ENCODE measurements at places on chromosomes 12 and 14. TPM values are rescaled to one million over a fixed set of nuclear protein-coding genes. Genes with fewer than 3 reads are reported as not detected.
A peak's percentile ranks its signal among the peaks of the same experiment; 100 is the strongest.

GPR132 gene
- 9.7 TPM for polyA plus RNA-seq

JPH4 gene
- polyA plus RNA-seq = 0.29 TPM

SLC25A47 gene
- not detected for polyA plus RNA-seq

TAS2R7 gene
- polyA plus RNA-seq = not detected

MOK gene
- polyA plus RNA-seq = 2.7 TPM

KERA gene
- polyA plus RNA-seq = not detected

PLEKHD1 gene
- not detected for polyA plus RNA-seq

DTX1 gene
- polyA plus RNA-seq = 1.5 TPM

MANSC4 gene
- not detected for polyA plus RNA-seq

GRCh38 chr14:21036751-21037150, 2.1 kb upstream of the RNASE13 start:
- no peak for DNase-seq

GRCh38 chr12:126742241-126742641, 1524.7 kb upstream of the TMEM132C start:
- DNase-seq = no peak

GRCh38 chr14:60648249-60648933, 886 bp downstream of the SIX1 start:
- DNase-seq = no peak

DNA sequence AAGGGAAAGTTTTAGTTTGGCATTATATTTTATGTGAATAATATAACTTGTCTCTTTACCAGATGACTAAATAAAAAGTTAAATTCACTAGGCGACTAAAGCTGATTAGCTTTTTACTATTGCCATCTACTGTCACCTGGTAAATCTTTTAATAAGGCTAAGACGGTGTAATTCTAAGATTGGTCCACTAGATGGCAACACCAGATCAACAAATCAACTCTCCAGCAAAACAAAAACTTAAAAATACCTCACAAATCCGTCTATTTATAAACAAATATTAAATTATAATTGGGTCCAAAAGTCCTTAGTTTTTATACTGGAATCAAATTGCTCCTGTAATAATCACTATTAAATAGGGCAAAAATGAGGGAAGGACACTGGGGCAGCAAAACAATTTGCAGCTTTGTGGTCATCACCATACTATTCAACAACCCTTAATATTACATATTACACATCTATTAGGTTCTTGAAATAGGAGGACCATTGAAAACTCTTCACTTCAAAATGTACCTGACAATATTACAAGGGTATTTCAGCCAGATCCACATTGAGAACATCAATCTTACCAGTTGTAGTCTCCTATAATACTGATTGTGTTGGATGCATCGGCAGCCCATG, 47.9 kb downstream of the GALC start:
- DNase-seq = no peak

DNA sequence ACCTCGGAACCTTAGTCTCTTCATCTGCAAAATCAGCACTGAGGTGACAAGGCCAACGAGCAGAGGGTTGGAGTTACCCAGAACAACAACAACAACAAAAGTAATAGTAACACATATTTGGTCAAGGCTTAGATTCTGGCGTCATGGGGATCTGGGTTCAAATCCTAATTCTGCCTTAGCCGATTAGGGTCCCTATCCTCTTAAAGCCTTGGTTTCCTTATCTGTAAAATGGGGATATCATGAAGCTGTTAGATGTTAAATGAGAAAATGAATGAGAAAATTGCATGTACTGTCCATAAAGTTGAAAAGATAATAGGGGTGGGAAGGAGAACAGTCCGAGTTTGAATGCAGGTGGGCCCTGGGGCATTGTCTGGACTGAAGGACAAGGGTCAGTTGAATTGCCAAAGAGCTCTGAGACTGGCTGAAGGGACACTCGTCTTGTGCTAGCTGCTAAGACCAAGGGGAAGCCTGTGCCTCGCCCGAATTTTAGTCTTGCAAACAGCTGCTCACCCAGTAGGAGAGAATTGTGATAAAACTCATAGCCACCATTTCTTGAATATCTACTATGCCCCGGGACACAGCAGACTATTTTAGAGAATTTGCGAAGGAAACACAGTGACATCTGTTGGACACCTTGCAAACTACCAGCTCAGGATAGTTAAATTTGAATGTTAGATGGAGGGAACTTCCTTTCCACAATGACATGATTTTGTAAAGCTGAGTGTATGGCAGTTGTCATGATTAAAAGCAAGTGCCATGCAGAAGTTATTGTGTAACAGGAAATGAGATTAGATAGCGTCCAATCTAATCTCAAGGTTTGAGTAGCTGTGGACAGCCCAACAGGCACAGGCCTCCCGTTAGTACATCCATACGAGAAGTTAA, 6.8 kb upstream of the HNF1A start:
- DNase-seq = peak; percentile 43

DNA sequence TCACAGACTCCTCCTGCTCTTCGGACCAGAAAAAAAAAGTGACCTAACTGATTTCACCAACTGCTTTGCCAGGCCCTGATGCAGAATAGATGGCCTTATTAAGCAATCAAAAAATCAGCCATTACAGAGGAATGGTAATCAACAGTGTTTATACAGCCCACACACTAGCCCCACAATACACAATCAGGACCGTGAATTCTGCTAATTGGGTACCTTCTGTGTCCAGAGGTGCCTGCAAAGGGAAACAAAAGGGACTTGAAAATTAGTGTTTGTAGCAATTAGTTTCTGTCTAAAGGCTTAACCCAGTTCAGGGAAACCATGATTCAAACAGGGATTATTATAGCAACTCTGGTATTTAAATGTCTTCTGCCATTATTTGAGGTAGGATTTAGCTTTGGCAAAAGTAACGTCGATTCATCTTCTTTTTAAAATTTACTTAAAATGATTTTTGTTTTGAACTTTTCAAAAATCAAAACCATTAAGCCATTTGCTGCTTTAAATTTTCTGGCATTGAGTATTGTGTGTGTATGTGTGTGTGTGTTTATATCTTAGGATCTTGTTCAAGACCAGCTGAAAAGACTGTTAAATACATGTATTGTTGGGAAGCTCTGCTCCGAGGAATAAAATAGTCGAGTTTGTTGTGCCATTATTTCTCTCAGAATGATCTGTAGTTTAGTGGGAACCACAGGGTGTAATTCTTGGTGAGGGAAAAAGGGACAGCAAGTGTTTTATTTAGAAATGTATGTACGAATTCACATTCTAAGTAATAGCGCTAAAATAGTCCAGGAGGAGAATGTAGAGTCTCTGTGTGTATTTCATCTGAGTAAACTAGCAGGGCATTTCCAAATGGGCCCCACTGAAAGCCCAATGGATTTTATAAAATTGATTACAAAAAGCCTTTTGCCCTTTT, 156.1 kb downstream of the PTCSC3 start:
- no peak for DNase-seq

DNA sequence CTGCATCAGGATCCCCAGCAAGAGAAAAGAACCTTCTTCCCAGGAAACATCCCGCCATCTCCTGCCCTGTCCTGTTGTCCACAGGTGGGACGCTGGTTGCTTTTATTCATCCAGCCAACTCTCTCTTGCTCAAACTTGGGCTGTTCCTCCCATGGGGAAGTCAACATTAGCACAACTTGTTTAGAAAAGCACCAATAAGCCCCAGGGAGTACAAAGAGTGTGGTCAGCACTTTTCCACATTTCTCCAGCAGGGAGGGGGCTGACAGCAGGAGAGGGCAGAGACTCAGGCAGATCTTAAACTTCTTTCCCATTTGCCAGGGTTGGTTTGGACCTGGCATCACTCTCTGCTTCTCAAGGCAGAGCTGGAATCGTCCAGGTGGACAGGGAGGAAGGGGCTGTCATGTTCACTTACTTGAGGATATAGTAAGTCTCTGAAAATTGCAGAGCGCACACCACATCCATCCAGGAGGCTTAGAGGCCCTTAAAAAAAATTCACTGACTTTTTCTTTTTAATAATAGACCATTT, 74.9 kb downstream of the RBM19 start:
- no peak for DNase-seq

DNA sequence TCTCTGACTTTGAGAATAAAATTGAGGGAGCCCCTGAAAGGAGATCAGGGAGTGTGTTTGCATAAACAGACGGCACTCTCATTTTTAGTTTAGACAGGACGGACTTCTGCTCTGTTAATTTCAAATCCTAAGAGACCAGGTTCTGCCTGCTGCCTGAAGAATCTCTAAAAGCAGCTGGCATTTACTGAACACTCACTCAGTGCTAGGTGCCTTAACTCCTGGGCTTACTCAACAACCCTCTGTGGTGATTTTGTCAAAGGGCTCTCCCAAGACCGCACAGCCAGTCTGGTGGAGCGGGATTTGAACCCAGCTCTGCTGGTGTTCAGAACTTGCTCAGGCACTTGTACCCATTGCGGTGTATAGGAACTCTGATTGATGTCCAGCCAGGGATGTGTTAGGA, 2.2 kb downstream of the ORAI1 start:
- no peak for DNase-seq

- peak; percentile 62 for DNase-seq
Observed at GRCh38 chr12:94676031-94676641, 25.8 kb upstream of the TMCC3 start.

GRCh38 chr12:116710370-116711150, 27.3 kb downstream of the SPRING1 start:
- no peak for DNase-seq

- DNase-seq = no peak
Observed at GRCh38 chr14:74705613-74706500, 7.0 kb downstream of the AREL1 start.

DNA sequence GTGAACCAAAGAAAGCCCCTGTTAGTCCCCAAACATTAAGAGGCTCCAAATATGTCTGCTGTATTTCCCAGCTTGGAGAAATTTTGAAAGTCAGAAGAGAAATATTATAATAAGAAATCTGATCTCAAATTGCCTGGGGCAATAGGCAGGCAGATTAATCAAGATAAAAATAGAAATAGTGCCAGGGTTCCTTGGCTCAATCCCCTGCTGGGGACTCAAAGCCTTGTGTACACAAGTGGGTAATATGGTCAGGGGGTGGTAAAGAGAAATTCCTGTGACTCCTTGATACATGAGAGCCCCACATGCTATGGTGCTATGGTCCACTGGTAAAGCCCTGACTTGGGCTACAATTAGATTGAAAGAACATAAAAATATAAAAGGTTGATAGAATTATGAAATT, 41.3 kb upstream of the ARID2 start:
- no peak for DNase-seq

DNA sequence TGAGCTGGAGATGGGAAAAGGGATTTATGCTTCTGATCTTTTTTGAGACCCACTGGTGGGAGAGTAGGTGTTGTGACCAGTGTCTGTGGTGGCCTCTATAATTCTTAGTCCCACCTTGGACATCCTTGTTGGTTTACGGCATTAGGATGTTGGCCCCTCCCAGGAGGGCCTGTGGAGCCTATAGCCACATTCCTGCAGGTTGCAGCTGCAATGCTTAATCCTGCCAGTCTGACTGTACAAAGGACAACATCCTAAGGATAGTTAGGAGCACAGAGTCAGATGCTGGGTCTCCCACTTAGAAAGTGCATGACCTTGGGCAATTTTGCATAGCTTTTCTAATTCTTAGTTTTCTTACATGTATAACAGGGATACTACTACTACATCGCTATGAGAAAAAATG, 150.9 kb upstream of the SLC38A2 start:
- DNase-seq = no peak

DNA sequence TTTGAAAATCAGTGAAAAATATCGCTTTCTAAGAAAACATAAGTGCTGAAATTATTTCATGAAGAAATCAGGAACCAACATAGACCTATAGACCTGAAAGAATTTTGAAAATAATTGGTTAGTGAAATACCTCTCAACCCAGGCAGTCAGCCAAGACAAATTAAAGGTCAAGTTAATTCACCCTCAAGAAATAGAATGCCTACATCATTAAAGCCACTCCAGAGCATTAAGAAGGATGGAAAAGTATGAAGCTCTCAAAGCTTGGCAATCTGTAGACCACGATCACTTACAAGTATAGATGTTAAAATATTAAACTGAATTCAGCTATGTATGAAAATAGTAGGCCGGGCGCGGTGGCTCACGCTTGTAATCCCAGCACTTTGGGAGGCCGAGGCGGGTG, 48.3 kb downstream of the SFSWAP start:
- DNase-seq = no peak

DNA sequence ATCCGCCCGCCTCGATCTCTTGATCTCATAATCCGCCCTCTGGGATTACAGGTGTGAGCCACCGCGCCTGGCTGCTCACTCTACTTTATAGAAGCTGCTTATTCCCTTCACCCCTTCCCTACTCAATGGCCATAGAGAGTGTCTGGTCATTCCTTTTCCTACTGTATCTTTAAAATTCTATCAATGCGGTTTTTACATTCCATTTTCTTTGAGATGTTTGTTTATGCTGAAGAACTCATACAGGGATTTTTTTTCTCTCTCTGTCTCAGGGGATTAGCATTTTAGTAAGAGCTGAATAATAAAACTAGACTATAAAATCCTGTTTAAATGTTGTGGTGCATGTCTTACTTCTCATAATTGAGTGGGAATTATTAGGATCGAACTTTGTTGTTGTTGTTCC, 218.6 kb upstream of the FOXN3 start:
- DNase-seq = no peak

DNA sequence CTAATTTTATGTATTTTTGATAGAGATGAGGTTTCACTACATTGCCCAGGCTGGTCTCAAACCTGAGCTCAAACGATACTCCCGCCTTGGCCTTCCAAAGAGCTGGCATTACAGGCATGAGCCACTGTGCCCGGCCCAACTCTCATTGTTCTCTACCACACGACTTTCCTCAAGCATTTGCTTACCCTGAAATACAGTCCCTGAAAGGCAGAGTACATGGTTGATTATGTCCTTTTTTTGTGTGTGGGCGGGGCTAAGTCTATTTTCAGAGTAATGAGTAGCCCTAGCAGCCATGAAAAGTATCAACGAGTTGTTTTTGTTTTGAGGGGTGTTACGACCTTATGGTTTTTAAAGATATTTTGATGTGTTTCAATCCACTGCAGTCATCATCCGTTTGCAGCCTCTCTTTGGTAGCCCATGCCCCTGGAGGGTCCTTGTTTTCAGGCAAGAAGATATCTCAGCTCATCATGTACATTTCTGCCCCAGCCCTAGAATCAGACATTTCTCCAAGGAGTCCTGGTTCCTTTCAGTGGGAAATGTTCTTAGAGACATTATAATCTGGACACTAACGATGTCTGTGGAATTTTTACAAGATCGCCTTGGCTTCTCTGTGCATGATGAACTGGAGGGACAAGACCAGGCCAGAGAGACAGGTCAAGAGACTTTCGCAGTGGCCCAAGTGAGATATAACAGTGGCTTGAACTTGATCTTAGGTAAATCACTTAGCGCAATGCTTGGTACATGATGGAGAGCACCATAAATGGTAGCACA, 8.7 kb downstream of the ACACB start:
- no peak for DNase-seq

GRCh38 chr12:9851927-9852326, 17.2 kb downstream of the CLEC2B start:
- no peak for DNase-seq

DNA sequence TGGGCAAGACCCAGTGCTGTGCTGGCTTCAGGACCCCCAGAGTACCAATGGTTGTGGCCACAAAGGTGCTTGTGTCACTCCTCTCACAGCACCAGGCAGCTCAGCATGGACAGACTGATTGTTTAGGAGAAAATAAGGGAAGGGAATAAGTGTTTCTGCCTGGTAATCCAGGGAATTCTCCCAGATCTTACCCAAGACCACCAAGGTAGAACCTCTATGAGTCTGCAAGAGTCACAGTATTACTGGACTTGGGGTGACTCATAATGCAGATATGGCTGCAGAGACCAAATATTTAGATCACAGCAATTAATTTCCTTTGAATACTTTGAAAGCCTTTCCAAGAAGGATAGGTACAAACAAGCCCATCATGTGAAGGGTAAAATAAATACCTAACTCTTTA, 1178.3 kb upstream of the FLRT2 start:
- DNase-seq = no peak

- no peak for DNase-seq
Observed at GRCh38 chr14:76245097-76245496, 93.4 kb downstream of the GPATCH2L start.

All from naive thymus-derived CD8-positive, alpha-beta T cell (primary cell).